Thyroid gland (tissue), 4 donors: ENCODE measurements at places on chromosomes 13 and 19. TPM values are rescaled to one million over a fixed set of nuclear protein-coding genes. Genes with fewer than 3 reads are reported as not detected.
A peak's percentile ranks its signal among the peaks of the same experiment; 100 is the strongest.

DNA sequence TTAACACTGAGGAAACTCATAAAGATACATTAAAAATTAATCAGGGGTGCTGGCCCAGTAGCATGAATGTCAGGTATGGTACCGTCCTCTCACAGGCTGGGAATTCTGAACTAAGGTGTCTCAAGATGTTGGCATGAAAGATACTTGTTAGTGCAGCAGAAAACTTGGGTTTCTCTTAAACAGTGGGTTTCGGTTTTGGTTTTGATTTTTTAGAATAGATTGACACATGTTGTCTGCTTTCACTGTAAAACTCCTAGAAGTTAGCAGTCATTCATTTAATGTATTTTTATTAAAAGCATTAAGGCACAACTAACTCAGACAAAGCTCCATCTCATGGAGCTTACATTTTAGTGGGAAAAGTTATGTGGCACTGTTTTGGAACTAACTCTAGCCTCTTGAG, 3.5 kb upstream of the OBI1 start:
- DNase-seq, result no peak

- DNase-seq, result peak; percentile 69
These were observed 1.9 kb upstream of the LMTK3 start for GRCh38 chr19:48513289-48514122.

- no peak for DNase-seq
These were observed 769.9 kb upstream of the SLITRK6 start for GRCh38 chr13:86569119-86569518.

GRCh38 chr19:39413272-39413910, 922 bp downstream of the PLEKHG2 start:
- peak; percentile 55 for DNase-seq

DNA sequence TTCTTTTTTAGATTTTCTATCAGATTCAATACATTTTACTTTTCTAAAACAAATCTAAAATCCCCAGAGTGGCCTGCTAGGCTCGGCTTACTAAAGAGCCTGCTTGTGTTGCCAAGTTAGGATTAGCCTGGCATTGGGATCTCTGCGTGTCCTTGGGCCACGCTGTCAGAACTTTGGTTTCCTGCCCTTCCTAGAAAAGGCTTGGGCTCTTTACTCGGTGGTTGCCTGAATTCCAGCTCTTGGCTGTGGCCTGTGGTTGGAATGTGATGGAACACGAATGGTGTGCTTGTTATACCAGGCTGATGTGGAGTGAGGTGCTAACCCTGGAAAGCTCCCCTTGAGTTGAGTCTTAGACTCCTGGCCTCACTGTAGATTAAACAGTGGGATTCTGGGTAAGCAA, 8.5 kb downstream of the SPATA13 start:
- no peak for DNase-seq

- DNase-seq, result no peak
These were observed 70.1 kb downstream of the COL4A1 start for GRCh38 chr13:110236831-110237261.

DNA sequence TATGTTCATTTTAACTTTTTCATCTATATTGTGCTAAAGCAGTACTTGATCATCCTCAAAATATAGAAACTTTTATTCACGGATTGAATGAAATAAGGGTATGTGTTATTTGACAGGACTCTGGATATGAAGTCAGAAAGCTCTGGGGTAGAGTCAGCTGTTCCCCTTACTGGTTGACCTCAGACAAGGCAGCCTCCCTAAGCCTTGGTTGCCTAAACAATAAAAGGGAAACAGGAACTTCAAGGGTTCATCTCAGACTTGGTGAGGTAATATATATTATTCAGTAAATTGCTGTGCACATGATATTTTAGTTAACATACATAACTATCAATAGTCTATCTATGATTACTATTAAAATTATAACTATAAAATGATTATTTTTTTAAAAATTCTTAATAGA, 13.6 kb downstream of the POLR1D start:
- DNase-seq, result no peak

DNA sequence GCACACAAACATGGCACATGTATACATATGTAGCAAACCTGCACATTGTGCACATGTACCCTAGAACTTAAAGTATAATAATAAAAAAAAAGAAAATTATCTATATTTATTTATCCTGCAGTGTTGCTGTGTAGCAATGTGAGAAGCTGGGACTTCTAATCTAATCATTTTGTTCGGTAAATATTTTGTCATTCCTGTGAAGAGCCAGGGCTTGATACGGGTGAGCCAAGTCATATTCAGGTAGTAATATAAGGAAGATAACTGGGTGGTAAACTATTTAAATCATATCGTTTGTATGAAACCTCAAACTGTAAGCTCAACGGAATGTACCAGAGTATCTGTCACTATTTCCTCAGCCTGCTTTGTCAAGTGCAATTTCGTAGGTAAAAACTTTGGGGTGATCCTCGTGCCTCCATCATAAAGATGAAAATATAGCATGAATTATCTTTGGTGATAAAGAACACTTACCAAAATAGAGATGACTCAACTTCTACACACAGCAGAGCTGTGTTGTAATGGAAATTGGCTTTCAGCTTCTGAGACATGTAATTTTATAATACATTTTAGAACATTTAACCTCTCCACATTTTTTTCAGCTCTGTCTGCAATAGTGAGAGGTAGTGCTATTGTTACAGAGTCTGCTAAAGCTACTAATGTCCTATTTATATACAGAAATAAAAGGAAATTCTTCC, 92.9 kb downstream of the PCDH9 start:
- DNase-seq, result no peak

The ZNF460 gene
- 91.0 TPM for total RNA-seq

The FCGBP gene
- total RNA-seq, result 975 TPM

The ZNF471 gene
- 10.8 TPM for total RNA-seq

The KATNAL1 gene
- 9.6 TPM for total RNA-seq
